Panc1 (cell line): ENCODE measurements at places on chromosomes 4 and X.

- DNase-seq: no peak
Observed at GRCh38 chr4:122775987-122776836, 43.7 kb downstream of the BBS12 start.

DNA sequence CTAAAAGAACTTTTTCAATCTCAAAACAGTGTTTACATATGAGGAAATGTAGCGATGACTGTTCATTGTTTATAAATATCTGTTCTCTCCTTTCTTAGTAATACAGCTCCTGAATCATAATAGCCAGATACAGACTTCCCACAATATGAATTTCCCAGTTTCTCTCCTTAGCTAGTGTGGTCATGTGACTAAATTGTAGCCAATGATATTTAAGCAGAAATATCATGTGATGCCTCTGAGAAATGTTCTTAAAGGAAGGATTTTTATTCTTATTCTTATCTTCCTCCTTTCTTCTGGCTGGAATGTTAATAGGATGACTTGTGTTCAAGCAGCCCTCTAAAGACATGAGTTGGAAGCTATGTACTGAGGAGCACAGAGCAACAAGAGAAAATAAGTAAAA is 383.7 kb upstream of the ATOH1 start:
- no peak for DNase-seq

GRCh38 chr4:47468706-47469365 is 5.3 kb upstream of the COMMD8 start:
- no peak for DNase-seq

DNA sequence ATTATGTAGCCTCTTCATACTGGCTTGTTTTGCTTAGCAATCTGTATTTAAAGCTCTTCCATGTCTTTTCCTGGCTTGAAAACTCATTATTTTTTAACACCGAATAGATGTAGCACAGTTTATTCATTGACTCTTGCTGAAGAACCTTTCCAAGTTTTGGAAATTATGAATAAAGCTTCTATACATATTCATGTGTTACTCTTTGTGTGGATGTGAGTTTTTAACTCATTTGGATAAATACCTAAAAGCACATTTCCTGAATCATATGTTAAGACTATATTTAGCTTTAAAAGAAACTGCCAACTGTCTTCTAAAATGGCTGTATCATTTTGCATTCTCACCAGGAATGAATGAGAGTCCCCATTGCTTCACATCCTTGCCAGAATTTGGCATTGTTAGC is 2061.7 kb upstream of the AGA start:
- no peak for DNase-seq

DNA sequence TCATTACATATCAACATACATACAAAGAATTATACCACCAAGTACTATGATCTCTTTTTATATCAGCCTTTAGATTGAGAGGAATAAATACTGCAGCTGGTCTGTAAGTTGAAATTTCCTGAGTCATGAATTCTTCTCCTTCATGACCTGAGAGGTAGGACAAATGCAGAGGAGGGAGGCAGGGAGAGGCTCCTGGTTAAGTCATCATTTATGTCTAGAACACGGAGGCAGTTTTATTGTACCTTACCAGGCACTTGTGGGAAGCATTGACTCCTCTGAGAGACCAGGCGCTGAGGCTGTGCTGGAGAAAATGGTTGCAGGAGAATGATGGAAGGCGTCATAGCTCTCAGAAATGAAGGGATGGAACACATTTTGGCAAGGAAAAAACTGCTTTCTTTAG is 12.5 kb upstream of the CASK start:
- no peak for DNase-seq

GRCh38 chr4:108398316-108398715 is 222.1 kb upstream of the RPL34 start:
- DNase-seq: no peak

GRCh38 chr4:139704915-139705485 is 39.4 kb downstream of the MGST2 start:
- DNase-seq: no peak

GRCh38 chrX:81120258-81120935 is 81.3 kb downstream of the HMGN5 start:
- DNase-seq: no peak

- peak; percentile 64 for DNase-seq
Observed at GRCh38 chrX:21932292-21933002, 8.1 kb upstream of the SMS start.

DNA sequence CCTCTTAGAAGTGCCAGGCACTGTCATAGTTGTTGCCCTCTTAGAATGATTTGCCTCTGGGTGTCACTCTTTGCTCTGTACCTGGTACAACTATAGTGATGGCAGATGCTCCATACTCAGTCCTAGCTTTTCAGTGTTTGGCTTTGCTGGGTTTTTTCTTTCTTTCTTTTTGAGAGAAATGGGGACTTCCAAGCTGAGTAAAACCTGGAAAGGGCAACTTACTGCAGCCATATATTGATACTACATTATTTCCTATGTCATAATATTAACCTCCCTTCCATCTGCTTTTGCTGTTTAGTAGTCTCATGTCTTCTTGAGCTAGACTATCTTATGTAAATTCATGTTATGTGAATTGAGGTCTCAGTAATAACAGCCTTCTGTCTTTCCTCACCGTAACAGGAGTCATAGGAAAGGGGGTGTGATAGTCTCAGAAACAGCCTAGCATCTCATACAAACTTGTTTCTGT is 49.0 kb downstream of the NIPAL1 start:
- no peak for DNase-seq

DNA sequence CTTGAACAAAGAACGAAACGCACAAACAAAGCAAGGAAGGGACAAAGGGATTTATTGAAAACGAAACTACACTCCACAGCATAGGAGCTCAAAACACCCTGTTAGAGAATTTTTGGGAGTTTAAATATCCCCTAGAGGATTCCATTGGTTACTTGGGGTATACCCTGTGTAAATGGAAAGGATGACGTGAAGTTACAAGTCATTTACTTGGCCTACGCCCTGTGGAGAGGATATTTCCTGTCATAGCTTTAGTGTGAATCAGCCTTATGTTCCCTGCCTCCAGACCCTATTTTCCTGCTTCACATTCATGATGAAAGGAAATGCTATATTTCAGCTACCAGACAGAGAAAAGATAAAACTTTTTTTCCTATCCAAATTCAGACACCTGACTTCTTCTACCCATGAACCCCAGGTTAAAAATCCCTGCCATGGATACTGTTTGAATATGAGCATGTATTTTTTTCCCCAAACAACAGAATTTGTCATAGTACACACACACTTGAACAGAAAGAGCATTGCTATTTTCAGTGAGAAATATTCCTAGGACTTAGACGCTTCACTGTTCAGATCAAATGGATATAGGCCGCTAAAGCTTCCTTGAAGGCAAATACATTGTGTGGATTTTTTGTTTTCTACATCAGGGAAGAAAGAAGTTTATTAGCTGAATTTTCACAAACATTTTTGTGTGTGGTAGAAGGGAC is 20.4 kb downstream of the PIN4 start:
- peak; percentile 61 for DNase-seq

DNA sequence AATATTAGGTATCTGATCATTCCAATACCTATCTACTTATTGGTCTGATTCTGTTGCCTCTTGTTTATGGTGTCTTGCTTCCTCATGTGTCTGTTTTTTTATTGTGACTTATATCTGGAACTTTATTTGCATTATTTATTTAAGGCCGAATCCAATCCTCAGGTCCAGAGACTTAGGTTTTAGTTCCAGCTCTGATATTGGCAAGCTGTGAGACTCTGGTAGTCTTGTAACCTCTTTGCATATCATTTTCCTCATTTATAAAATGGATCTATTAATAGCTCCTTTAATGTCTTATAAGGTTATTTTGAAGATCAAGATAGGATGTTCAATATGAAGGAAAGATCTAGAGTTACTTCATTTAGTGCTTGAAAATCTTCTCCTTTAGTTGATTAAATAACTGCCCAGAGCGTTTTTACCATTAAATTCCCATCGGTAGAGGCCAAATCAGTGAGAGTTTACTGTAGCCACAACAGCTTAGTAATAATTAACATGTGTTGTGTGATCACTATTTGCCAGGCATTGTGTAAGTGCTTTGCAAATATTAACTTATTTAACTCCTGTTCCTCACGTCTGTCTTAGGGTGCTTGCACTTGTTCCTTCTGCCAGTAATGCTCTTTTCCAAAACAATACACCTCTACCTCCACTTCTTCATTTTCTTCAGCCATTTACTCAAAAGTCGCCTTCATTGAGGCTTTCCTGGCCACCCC is 82.2 kb downstream of the CC2D2A start:
- no peak for DNase-seq

- no peak for DNase-seq
Observed at GRCh38 chrX:100685997-100686305, 42.0 kb downstream of the SRPX2 start.

GRCh38 chr4:15006416-15007024 is 4.2 kb downstream of the CPEB2 start:
- DNase-seq: no peak

GRCh38 chrX:134738986-134739740 is 80.9 kb upstream of the PLAC1 start:
- DNase-seq: no peak

DNA sequence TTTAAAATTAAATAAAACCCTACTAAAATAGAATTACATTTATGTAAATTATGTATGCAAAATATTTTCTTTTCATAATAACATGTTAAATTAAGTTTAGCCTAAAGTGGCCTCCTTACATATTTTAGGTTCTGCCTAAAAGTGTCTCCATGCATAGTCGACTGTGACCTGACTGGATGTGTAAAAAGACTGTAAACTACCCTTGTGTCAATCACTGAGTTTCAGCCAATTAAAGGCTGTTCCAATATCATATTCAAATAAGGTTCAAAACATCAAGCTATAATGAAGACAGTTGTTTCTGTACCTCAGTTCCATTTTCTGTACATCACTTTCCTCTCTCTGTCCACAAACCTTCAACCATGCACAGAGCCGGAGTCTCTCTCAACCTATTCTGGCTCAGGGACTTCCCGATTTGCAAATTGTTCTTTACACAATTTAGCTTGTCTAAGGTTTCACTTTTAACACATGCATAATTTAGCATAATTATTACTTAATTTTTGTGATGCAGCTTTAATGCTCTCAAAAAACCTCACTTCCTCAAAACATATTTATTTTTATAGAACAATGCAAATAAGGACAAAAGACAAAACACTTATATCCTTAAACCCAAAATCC is 60.1 kb downstream of the SH3RF1 start:
- no peak for DNase-seq

- no peak for DNase-seq
Observed at GRCh38 chr4:72205298-72205697, 173.5 kb downstream of the NPFFR2 start.

GRCh38 chrX:10893366-10893765 is 217.8 kb upstream of the HCCS start:
- DNase-seq: no peak

DNA sequence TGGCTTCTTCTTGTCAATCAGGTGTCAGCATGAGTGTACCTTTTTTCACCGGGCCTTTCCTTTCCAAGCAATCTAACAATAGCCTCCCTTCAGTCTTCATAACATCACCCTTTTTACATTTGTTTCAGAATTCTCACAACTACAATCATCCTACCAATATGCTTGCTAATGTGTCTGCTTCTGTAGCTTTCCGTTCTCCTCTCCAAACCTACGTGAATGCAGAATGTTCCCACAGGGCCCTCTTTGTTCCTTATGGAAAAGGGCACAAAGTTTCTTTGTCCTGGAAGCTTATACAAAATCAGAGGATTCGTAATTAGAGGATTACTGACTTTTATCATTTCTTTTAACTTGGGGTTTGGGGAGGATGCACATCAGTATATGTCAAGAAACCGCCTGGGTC is 461.8 kb downstream of the CENPC start:
- DNase-seq: no peak
